ENCODE measurements at places on chromosomes 5 and 9. TPM values are rescaled to one million over a fixed set of nuclear protein-coding genes. Genes with fewer than 3 reads are reported as not detected.

The PTGR1 gene
- total RNA-seq, result 166 TPM

The GADD45G gene
- 9.3 TPM for total RNA-seq

The C5orf52 gene
- total RNA-seq, result not detected

The ADAMTS13 gene
- total RNA-seq, result 0.27 TPM

The NADK2 gene
- 21.2 TPM for total RNA-seq

The WDR38 gene
- not detected for total RNA-seq

- peak; percentile 20 for DNase-seq
Observed at GRCh38 chr5:143063175-143063970, 293.2 kb downstream of the ARHGAP26 start.

DNA sequence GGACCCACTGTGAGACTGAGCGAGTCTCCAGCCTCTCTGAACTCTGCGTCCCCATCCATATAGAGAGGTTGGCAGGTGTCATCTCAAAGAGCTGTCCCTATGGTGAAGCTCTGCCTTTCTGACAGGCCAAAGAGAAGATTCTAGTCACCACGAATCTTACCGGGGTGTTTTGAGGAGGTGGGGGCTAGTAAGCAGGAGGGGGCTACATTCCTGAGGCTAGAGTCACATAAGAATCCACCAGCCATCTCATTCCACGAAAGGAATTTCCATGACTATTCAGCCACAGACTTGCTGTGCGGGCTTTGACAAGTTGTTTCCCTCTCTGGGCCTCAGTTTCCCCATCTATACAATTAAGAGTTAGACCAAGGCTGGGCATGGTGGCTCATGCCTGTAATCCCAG is 16.3 kb downstream of the PDGFRB start:
- DNase-seq, result peak; percentile 69

- DNase-seq, result peak; percentile 80
Observed at GRCh38 chr5:172659909-172660628, 19.0 kb downstream of the NEURL1B start.

- no peak for DNase-seq
Observed at GRCh38 chr5:22242532-22242931, 610.6 kb downstream of the CDH12 start.

GRCh38 chr9:108182950-108183381 is 672.8 kb downstream of the ACTL7B start:
- peak; percentile 72 for DNase-seq

GRCh38 chr5:16856531-16856930 is 79.6 kb downstream of the MYO10 start:
- DNase-seq, result peak; percentile 51

GRCh38 chr5:2143088-2143487 is 260.4 kb upstream of the IRX4 start:
- DNase-seq, result no peak

DNA sequence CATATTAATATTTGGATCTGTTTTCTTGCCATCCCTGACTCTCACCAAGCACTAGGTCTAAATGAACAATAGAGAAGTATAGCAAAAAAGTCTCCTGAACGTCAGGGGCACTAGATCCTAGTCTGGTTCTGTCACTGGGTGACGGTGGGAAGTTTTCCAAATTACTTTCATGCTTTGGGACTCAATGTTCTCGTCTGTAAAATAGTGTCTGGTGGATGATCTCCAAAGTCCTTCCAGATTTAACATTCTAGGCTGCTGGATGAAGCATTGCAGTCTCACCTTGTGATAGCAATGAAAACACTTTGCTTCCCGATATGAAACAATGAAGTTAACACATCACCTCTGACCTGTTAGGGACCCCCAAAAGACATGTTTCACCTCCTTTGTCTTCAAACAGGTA is 199.3 kb downstream of the SEC61B start:
- DNase-seq, result no peak

GRCh38 chr9:132894862-132895835 is 16.5 kb downstream of the SPACA9 start:
- DNase-seq, result no peak

DNA sequence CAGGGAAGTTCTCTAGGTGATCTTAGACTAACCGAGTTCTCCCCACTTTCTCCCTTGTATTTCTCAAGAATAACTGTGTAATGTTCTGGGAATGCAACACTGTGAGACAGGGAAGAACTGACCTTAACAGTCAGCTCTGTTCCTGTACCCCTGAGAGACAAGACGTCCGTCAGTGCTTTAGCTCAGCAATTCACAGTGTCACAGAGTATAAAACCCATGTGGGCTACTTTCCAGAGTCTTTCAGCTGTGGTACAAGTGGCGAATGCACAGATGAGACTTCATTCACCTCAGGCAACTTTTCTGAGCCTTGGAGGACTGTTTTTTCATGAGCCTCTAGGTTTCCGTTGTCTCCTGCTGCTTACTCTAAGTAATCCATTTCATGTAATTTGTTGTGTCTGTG is 458.8 kb downstream of the SPATA31D1 start:
- no peak for DNase-seq

DNA sequence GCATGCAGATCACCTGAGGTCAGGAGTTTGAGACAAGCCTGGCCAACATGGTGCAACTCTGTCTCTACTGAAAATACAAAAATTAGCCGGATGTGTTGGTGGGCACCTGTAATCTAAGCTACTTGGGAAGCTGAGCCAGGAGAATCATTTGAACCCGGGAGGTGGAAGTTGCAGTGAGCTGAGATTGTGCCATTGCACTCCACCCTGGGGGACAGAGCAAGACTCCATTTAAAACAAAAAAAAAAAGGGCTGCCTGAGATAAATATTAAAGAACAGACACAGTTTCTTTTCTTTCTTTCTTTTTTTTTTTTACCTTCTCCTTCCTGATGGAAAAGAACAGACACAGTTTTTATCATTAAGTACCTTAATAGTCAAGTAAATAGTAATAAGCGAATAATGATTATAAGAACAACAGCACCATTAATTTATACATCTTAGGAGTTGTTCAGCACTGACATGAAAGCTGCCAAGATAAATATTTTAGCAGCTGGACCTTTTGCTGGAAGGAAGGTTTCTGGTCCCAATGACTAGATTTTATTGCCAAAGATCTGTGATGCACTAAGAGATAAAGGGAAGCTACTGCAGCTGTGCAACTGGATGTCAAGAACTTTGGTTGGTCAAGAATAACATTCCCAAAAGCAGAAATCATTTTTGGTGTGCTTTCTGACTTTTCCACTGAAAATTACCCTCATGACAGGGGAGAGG is 7.0 kb downstream of the CENPP start:
- DNase-seq, result no peak

DNA sequence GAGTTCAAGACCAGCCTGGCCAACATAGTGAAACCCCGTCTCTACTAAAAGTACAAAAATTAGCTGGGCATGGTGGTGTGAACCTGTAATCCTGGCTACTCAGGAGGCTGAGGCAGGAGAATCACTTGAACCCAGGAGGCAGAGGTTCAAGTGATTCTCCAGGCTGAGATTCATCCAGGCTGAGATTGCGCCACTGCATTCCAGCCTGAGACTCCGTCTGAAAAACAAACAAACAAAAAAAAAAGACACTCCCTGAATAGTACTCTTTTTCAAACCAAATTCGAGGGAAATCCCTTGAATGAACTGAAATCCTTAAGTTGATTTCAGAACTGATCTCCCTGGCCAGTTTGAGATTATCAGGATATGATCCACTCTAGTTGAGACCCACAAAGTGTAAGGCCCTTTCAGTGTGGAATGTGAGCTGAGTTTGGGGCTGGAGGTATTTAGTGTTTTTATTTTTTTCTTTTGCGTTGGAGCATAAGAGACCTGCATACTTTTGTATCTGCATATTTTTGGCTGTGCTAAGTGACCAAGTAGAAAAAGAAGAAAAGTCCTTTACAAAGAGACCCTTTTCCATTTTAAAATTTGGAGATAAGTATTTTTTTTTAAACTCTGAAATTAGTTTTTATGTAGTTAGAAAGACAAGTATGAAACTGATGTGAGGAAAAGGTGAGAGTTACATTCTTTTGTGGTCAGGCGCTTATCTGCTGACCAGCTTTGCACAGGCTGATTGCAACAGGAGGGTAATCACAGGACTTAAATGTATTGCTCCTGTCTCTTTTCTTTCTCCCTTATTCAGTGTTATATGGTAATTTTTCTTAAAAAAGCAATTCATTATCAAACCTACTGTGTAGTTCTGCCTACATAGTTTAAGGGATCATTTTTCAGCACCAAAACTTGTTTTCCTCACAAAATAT is 42.9 kb downstream of the TMEFF1 start:
- peak; percentile 10 for DNase-seq

DNA sequence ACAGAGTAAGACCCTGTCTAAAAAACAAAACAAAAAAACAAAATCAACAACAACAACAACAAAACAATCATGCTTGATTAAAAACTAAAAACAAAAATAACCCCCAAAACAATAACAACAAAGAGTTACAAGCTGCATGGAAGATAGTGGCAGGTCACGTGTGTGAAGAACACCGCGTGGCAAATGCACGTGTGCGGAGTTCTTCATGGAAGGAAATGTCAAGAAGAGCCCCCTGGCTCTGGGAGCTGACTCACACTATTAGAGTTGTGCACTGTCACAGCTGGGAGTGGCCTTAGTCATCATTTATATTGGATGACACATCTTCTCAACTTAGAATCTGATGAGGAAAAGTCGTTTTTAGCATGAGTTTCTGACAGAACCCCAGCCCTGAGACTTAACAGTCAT is 110.5 kb downstream of the JMY start:
- DNase-seq, result peak; percentile 81

DNA sequence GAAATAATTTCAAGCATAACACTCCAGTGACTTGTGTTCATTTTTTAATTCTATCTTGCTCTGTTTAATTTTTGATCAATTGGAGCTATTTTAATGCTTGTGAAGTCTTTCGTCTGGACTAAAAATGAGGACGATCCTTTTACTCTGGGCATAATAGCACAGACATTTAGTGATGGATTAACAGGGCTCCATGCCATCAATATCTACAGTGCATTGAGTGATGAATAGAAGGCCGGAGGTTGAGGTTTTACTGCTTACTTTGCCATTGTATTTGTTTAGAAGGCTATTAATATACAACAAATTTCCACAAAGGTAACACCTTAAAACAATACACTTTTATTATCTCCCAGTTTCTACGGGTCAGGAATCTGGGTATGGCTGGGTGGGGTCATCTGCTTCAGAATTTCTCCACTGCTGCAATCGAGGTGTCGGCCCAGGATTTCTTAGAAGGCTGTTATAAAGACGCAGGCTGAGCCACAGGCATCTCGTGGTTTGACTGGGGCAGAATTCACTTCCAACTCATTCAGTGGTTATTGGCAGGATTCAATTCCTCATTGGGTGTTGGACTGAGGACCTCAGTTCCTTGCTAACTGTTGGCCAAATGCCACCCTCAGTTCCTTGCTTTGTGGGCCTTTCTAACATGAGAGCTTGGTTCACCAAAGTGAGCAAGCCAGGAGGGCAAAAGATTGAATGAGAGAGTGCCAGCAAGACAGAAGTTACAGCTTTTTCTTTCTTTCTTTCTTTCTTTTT is 265.4 kb upstream of the VLDLR start:
- peak; percentile 30 for DNase-seq

DNA sequence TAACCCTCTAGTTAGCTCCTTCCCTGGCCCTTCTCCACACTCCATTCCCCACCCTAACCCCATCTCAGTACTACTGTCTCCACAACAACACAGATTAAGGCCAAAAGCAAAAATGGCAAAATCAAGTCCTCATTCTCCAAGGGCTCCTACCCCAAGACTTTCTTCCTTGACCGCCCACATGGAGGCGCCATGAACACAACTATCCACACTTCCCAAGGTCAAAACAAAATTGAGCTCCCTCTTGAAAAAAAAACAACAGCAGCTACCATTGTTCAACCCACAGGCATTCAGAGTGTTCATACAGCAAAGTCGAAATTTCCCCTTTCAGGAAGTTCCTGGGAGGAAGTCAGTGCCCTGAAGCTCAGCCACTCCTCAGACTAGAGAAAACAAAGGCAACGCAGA is 54.4 kb downstream of the GNAQ start:
- peak; percentile 74 for DNase-seq

- no peak for DNase-seq
Observed at GRCh38 chr9:99365233-99365980, 143.3 kb downstream of the SEC61B start.

DNA sequence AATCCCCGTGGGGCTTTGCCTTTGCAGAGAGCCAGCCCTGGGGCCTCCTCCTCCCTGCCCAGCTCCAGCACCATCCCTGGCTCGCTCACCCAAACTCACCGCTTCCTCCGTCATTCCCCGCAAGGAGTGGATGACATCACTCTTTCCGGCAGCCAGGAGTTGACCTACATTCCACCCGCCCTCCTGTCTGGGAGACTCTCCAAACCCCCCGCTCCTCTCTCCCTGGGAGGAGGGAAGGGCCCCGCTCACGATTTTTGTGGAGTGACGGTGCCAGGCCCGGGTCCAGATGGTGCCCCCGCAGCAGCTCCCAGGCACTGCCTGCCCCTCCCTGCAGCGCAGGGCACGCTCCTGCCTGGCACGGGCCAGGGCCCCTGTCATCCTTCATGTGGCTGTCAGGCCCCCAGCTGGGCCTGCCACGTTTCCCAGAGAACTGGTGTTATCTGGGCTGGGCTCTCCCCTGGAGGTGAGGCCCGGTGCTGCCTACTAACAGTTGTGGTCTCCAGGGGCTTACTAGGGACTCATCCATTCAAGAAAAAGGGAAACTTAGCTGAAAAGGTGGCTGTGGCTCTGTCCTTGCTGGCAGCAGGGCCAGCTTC is 52.3 kb downstream of the NTNG2 start:
- DNase-seq, result peak; percentile 98
